ENCODE measurements at places on chromosomes 3 and 15.

- DNase-seq: no peak
These were observed 59.6 kb upstream of the MRPS22 start for GRCh38 chr3:139284221-139284620.

- DNase-seq: no peak
These were observed 13.4 kb downstream of the RTP1 start for GRCh38 chr3:187210545-187211327.

- DNase-seq: no peak
These were observed 61.7 kb downstream of the LDHAL6B start for GRCh38 chr15:59268168-59268851.

DNA sequence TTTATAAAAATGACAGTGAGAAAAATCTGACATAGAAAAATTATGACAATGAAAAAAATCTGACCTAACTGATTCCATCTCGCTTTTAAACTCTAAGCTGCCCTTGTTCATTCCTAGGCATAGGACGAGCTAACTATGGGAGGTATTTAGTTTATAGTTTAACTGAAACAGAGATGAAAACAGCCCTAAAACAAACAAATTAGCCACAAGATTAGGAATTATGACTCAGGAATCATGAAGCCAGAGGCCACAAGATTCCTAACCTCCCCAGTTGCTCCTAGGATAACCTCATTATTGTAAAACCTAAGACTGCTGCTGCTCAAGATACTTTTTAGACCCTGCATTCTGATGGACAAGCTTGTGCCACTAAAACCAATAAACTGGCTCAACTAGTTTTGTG, 122.7 kb upstream of the MNS1 start:
- no peak for DNase-seq

DNA sequence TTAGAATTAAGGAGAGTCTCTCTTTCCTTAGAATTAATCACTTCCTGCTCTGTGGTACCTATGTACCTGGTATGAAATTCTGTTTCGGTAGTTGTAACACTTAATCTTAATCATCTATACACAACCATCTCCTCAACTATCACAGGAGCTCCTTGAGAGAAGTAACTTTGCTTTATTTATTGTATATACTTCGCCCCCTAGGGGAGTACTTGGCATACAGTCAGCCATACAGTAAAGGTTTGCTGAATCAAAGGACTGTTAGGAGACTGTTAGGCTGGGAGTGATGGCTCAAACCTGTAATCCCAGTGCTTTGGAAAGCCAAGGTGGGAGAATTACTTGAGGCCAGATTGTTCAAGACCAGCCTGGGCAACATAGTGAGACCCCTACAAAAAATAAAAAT, 44.7 kb downstream of the RORA start:
- no peak for DNase-seq

DNA sequence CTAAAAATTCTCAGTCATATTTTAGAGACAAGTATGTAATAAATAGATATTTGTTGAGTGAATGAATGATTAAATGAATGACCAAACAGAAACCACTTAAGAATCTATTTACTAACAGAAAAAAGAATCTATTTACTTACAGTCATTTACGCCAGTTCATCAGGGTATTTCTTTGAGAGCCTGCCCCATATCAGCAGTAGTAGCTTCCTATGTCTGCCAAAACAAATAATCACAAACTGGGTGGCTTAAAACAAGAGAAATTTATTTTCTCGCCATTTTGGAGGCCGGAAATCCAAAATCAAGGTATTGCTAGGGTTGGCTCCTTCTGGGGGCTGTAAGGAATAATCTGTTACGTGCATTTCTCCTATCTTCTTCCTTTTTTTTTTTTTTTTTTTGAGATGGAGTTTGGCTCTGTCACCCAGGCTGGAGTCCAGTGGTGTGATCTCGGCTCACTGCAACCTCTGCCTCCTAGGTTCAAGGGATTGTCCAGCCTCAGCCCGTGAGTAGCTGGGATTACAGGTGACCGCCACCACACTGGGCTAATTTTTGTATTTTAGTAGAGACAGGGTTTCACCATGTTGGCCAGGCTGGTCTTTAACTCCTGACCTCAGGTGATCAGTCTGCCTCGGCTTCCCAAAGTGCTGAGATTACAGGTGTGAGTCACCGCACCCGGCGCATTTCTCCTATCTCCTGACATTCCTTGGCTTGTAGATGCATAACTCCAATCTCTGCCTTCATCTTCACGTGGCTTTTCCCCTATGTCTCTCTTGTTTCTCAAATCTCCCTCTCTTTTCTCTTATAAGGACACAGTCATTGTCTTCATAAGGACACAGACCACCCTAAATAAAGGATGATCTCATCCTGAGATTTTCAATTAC, 65.2 kb upstream of the SPPL2A start:
- DNase-seq: no peak

GRCh38 chr3:94440767-94441493, 378.1 kb downstream of the NSUN3 start:
- no peak for DNase-seq

DNA sequence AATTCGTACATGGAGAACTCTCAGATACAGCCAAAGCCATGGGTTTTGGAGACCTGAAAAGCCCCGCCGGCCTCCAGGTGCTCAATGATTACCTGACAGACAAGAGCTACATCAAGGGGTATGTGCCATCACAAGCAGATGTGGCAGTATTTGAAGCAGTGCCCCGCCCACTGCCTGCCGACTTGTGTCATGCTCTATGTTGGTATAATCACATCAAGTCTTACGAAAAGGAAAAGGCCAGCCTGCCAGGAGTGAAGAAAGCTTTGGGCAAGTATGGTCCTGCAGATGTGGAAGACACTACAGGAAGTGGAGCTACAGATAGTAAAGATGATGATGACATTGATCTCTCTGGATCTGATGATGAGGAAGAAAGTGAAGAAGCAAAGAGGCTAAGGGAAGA, 23.5 kb downstream of the MYO5A start:
- DNase-seq: no peak

DNA sequence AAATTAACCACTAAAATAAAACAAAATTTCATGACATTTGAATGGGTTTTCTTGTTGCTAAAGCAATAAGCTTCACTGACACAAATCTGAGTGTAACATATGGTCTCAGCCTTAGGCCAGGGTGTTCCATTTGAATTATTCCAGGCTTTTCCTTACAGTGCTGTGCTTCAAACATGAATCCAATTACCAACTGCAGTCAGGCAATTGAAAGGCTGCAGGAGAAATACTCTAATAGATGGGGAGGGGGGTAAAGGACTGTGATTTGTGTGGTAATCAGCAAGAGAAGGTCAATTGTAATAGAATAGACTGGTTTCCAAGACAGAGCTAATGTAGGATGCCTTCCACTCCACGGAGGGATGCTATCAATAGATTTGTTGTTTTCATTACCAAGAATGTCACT, 466.7 kb downstream of the C3orf38 start:
- DNase-seq: no peak

DNA sequence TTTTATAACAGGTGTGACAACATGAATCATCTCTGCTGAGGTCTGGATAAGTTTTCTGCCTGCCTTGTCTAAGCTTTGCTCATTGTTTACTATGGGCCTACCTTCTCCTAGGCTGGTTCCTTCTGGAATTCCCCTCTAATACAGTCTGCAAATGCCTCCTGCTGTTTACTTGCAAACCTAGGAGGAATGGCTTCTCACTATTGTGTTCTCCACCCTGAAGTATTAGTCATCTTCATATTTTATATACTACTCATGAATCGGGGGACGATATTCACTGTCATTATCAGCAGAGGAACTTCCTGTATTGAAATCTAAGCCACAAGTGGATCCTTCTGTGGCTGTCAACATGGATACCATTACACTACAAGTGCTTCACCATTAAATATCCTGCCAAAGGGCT, 154.8 kb downstream of the PLCL2 start:
- DNase-seq: no peak

DNA sequence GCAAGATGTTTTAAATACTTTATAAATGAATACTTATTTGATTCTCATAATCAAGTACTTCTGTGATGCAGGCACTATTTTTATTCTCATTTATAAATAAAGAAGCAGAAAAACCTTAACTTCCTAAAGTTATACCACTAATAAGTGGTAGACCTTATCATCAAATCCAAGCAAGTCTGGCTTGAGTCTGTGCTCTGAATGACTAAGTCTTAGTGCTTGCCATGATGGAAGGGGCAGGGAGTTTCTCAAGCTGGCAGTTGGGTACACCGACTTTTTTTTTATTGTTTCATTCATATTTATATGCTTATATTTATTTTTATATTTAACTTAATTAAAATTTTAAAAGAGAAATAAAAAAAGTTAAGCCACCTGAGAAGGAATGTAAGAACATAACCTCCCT, 23.6 kb downstream of the SLMAP start:
- DNase-seq: no peak

- no peak for DNase-seq
These were observed 4.4 kb upstream of the BRPF1 start for GRCh38 chr3:9727041-9727595.

DNA sequence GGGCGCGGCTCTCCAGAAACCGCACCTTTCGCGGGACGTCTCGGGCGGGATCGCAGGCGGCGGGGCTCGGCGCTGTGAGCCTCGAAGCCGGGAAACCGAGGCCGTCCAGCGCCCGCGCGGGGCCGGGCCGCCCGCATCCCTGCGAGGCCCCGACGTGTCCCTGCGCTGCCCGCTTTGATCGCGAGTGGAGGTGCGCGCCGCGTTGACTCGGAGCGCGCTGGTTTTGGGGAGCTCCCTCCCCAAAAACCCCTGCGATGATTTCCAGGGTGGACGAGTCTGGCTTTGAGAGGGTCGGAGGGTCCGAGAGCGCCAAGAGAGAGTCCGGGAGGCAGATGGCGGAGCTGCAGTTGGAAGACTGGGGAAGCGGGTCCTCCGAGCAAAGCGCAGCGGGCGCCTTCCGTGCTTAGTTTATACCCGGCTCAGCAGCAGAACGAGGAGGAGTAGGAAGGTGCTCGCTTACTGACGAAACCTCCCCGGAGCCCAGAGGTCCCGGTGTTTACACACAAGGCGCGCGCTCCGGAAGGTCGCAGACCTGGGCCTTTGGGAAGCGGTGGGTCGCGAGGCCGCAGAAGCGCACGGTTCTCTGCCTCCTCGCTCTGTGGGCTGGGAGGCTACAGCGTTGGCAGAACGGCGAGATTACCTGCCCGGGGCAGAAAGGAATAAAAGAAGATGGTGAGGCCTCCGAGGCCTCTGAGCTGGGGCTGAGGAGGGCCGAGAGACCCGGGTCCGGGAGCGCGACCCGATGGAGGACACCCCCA, 687 bp downstream of the ALDH1A3 start:
- no peak for DNase-seq

DNA sequence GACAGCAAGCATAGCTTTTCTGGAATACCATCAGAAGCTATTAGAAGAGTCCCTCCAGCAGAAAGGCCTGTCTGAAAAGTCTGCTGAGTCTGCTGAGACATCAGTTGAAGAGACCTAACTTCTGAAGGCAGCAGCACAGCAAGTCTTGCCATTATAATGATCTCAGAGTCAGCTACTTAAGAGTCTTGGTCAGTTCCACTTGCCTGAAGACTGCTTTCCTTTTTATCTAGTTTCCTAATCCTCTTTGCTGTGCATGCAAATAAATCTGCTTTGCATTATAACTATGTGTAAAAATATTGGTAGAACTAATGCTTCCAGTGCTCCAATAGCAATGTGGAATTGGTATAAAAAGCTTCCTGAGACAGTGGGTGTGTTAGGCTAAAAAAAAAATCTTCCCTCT, 34.9 kb upstream of the CPOX start:
- no peak for DNase-seq

DNA sequence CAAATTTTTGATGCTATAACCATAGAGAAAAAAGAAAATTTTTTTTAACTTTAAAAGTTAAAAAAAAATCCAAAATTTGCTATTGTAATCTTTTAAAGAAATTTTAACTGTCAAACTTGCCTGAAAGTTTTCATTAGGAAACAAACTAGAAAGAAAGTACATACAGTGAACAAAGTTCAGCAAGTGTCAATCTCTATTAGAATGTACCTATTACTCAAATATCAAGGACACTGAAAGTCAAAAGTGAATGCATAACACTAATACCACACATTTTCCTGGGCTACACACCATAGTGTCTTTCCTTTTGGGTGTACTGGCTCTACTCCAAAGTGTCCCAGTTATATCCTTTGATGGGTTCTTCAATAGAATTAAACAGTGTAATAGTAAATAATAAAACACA, 56.8 kb downstream of the LRRFIP2 start:
- DNase-seq: no peak

GRCh38 chr3:113773381-113773780, 26.5 kb downstream of the ATP6V1A start:
- DNase-seq: no peak

DNA sequence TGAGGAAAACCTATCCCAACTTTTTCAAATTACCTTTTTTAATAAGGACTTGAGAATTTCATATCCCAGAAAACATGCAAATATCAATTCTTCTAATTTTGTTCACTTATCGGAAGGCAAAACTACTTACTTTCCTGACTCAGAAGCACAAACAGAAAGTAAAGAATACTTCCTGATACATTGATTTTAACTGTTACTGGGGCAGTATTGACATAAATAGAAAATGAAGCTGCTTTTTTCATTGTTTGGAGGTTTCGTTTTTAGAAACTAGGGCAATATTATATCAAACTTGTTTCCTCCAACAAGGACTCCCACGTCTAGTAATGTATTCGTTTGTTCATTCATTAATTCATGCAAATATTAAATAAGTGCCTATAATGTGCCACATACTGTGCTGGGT, 19.1 kb downstream of the PAQR9 start:
- DNase-seq: no peak

- no peak for DNase-seq
These were observed 44.8 kb downstream of the CCR3 start for GRCh38 chr3:46286947-46287565.

DNA sequence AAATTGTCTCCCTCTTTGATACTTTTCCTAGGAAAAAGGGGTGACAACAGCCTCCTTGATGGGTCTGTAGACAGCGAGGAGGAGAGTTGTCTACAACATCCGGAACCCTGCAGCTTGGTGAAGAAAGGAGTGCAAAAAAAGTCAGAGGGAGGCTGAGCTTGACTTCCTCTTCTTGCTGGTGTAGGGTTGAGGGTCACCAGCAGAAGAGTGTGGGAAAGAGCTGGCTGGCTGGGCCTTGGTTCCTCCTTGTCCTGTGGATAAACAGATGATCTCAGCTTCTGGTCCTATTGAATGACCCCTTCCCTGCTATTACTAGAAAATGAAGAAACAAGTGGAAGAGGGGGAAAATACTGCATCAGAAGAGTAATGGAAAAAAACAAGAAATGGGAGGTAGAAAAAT, 20.4 kb downstream of the SLC7A14 start:
- no peak for DNase-seq

DNA sequence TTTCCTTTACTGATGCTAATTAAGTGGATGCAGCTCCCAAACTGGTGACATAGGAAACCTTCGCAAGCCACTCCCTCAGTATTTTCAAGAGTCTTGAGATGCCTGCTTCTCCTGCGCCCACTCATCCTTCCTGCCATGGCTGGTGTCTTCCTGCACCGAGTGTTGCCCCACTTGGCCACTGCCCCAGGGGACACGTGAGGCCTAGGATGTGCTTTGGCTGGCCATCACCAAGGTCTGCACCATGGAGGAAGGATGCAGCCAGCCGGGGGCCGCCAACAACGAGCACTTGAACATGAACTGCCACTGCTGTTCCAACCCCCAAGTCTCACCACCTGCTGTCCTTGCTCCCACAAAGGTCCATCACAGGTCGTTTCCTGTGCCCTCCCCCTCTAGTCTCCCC, 34.1 kb downstream of the EPHB3 start:
- DNase-seq: no peak

All from GM18507 (cell line).